ENCODE measurements at places on chromosomes 1 and 21. TPM values are rescaled to one million over a fixed set of nuclear protein-coding genes. Genes with fewer than 3 reads are reported as not detected.

DNA sequence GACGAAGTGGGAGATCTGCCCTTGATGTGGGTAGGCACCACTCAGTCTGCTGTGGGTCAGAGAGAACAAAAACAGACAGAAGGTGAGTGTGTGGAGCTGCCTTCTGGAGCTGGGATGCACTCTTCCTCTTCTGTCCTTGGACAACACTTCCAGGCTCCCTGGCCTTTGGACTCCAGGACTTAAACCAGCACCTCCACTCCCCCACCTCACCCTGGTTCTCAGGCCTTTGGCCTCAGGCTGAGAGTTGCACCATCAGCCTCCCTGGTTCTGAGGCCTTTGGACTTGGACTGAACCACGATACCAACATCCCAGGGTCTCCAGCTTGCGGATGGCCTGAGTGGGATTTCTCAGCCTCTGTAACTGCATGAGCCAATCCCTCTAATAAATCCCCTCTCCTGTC lies 68.1 kb upstream of the STUM start:
- DNase-seq: no peak

GRCh38 chr1:55718758-55719671 lies 503.9 kb upstream of the USP24 start:
- no peak for DNase-seq

GRCh38 chr1:240667351-240667750 lies 55.4 kb upstream of the GREM2 start:
- no peak for DNase-seq

DNA sequence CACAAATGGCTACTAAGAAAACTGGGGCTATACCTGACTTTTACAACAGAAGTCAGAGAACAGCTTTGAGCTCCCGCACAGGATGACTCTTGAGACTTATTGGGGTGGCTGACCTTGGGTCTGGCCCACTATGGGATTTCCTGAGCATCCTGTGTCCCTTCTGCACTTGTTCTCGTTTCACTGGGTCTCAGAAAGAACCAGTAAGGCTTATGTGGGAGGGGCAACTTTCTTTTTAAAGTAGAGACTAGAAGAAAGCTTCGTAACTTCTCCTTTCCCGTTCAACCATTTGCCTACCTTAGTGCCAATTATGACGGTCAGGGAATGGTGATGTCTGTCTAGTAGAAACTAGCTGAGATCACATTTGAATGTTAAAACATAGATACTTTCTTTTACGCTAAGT lies 59.5 kb upstream of the C1orf105 start:
- DNase-seq: no peak

DNA sequence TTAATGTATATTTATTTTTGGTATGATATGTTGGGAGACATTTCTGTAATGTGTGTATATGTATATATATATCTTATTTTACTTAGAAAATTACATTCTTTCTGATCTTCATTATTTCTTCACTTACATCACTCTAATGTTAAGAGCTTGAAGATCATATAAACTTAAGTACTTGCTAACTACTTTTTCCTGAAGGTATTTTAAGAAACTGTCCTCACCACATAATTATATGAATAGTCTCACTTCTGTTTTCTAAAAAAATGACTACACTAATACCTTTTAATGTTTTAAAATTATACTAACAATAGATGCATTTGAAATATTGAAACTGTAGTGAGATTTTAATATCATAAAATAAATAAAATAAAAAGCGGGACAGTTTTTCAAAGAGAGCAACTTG lies 377.1 kb downstream of the LRRIQ3 start:
- no peak for DNase-seq

GRCh38 chr1:216617081-216617875 lies 106.0 kb downstream of the ESRRG start:
- no peak for DNase-seq

DNA sequence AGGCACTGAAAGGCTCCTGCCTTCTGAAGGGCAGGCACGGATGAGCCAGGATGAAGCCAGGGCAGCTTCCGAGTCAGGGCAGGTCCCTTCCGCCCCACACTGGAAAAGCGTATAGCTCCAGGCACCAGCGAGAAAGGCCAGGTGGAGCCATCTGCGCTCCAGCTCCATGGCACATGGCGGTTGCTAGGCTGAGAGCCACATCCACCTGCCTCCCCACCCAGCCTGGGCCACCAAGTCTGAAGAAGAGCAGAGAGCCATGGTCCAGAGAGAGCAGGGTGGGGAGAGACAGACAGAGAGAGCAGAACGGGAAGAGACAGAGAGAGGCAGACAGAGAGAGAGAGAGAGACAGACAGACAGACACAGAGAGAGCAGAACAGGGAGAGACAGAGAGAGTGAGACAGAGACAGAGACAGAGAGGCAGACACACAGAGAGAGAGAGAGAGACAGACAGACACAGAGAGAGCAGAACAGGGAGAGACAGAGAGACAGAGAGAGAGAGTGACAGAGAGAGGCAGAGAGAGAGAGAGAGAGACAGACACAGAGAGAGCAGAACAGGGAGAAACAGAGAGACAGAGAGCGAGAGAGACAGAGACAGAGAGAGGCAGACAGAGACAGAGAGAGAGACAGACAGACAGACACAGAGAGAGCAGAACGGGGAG lies 5.2 kb downstream of the FNDC10 start:
- DNase-seq: no peak

- no peak for DNase-seq
These were observed 24.7 kb upstream of the LAMC1 start for GRCh38 chr1:182998482-182998881.

- no peak for DNase-seq
These were observed 56.5 kb downstream of the SDC3 start for GRCh38 chr1:30852026-30852425.

DNA sequence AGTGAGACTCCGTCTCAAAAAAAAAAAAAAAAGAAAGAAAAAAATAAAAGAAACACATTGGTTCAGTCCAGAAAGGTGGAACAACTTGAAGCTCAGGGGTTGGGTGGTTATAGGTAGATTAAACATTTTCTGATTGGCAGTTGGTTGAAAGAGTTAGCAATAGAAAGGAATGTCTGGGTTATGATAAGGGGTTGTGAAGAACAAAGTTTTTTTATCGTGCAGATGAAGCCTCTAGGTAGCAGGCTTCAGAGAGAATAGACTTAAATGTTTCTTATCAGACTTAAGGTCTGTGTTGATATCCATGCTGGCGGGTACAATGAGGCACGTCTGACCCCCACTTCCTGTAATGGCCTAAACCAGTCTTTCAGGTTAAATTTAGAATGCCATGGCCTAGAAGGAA lies 45.0 kb upstream of the PDE9A start:
- no peak for DNase-seq

DNA sequence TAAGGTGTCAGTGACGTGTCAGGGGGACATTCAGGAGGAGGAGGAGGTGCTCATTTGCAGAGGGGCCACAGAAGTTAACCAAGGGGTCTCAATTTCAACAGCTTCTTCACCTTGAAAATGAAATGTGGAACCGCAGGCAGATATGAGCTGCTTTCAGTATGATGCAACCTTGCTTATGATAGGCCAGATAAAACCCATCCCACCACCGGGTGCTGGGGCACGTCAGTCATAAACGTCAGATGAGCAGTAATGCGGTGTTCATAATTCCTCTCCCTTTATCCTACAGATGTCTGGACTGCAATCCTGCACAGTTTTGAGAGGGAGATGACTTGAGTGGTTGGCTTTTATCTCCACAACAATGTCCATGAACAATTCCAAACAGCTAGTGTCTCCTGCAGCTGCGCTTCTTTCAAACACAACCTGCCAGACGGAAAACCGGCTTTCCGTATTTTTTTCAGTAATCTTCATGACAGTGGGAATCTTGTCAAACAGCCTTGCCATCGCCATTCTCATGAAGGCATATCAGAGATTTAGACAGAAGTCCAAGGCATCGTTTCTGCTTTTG lies 1.7 kb downstream of the PTGFR start:
- DNase-seq: no peak

DNA sequence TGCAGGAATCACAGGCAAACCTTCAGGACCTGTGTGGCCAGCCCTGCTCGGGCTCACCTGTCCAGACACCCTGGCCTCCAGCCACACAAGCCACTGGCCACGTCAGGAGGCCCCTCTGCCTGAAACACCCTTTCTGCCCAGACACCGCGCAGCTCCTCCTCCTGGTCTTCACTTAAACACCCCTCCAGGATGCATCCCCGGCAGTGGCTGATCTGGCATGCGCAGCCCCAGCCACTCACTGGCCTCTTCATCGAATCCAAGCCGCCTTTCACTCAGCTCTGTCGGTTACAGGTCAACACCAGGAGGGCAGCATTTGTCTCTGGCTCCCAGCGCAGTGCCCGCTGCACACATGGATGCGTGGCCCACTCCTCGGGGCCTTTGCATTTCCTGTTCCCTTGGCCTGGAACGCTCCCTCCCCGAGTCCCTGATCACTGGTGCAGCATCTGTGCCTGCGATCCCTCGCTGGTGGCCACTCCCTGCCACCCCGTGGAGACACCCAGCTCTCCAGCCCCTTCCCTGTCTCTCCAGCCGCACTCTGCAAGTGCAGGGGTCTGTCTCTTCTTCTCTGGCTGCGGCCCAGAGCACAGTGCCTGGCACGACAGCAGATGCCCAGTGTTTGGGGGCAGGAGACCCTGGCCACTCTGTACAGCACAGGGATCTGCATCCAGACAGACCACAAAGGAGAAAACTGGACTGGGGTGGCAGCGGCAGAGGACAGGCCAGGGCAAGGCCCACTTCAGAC lies 9.4 kb downstream of the TPRG1L start:
- DNase-seq: no peak

DNA sequence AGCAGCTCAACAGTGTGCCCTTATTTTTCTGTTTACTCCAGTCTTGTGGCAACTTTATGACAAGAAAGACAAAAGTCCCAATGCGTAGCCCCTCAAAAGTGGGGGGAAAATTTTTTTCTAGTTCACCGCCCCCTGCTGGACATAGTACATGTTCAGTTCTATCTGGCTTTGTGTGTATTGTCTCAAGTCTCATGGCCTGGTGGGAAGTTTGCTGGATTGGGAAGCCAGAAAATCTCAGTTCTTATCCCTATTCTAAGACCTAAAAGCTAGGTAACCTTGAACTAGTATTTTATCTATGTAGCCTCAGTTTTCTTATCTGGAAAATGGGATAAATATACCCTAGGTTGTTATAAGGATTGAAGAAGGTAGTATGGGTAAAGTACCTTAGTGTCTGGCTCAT lies 55.8 kb upstream of the LDLRAP1 start:
- peak; percentile 54 for DNase-seq

GRCh38 chr1:156926175-156926574 lies 5.7 kb downstream of the LRRC71 start:
- DNase-seq: peak; percentile 74

- DNase-seq: no peak
These were observed 23.7 kb downstream of the PRRX1 start for GRCh38 chr1:170687621-170688020.

DNA sequence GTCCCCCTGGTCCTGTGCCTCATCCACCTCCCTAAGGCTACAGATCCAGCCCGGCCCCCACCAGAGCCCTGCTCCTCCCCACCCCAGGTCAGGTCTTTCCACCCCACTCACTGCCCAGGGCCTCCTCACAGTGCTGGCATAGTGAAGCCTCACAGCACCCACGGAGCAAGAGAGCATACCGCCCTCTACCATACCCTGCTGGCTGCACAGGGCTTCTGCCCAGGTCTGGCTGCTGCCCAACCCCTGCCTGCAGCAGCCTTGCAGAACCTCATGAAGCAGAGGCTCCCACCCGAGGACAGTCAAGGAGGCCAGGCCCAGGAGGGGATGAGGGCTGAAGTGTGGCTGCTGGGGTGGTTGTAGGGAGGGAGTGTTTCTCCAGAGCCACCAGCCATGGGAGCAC lies 19.7 kb upstream of the ARF1 start:
- DNase-seq: no peak

DNA sequence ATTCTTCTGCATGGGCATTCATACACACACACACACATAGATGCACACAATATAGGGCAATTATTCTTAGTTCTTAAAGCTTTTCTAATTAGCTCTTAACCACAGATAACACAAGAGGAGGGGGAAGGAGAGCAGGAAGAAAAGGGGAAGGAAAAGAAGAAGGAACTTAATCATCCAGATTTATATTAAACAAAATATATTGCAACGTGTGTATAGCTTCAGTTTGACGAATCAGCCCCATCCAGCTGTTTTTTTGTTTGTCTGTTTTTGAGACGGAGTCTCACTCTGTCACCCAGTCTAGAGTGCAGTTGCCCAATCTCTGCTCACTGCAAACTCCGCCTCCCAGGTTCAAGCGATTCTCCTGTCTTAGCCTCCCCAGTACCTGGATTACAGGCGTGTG lies 21.7 kb upstream of the ANKRD13C start:
- DNase-seq: no peak

GRCh38 chr1:206062464-206062863 lies 9.5 kb downstream of the RHEX start:
- no peak for DNase-seq

- DNase-seq: no peak
These were observed 6.7 kb downstream of the VSIG8 start for GRCh38 chr1:159855709-159856108.

DNA sequence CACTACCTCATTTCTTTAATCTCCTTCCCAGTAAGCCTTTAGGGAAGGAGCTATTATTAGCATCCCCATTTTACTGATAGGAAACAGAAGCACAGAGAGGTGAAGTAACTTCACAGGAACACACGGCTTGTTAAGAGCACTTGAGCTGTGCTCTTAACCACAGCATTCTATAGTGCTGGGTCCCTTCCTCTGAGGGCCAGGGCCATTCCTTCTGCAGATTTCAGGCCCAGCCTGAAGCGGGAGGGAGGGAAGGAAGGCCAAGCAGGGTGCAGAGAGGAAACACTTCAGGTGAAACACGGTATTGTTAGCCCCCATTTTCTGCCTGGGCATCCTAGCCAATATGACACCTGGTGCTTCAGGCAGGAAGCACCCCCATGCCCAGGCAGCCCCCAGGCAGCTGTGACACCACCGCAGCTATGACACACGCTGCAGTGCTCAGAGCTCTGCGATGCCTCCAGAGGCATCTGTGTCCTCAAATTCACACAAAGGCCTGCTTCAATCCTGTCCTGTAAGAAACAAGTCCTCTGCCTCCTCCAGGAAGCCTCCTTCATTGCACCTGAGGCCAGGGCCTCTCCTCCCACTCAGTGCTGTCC lies 4.5 kb upstream of the EXTL1 start:
- DNase-seq: peak; percentile 30

DNASE2B gene
- total RNA-seq: not detected

SH2D1B gene
- total RNA-seq: not detected

GREM2 gene
- 0.07 TPM for total RNA-seq

CD160 gene
- total RNA-seq: not detected

OR2W3 gene
- not detected for total RNA-seq

MAGOH gene
- total RNA-seq: 92.3 TPM

S100A7 gene
- total RNA-seq: not detected

PGLYRP3 gene
- total RNA-seq: not detected

INTS3 gene
- 58.0 TPM for total RNA-seq

NBPF4 gene
- 0.21 TPM for total RNA-seq

S1PR1 gene
- total RNA-seq: 130 TPM

TLR5 gene
- total RNA-seq: 0.21 TPM

LDLRAD2 gene
- total RNA-seq: 0.11 TPM

FMO1 gene
- not detected for total RNA-seq

KIF26B gene
- total RNA-seq: 0.23 TPM

SCAMP3 gene
- 82.0 TPM for total RNA-seq

C21orf58 gene
- 33.0 TPM for total RNA-seq
